ENCODE measurements at places on chromosomes 7 and 10.

- DNase-seq = no peak
Observed at GRCh38 chr10:125187238-125188194, 27.2 kb upstream of the CTBP2 start.

DNA sequence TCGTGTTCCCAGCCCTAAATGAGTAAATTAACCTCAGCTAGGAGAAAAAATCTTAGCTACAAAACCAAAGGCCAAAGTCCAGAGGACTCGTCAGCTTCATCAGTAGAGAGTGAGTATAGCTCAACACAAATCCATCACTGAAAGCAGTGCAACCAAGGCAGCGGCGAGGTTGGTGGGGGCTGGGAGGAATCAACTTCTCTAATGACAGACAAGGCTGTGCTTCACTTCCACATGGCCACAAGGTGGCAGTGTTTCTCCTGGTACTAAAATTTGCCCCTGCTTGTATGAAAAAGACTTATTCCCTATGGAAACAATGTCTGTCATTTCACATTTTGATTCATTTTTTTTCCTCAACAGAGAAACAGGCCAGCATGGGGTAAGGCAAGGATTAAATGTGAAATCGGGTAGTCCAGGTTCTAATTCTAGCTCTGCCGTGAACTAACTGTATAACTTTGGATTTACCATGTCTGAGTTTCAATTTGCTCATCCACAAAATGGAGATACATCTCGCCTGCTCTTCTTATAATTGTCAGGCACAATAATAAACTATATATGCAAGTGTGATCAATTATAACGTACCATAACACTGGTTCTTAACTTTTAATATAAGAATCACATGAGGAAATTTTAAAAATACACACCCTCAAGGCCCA is 39.3 kb downstream of the FAS start:
- DNase-seq = peak; percentile 36

DNA sequence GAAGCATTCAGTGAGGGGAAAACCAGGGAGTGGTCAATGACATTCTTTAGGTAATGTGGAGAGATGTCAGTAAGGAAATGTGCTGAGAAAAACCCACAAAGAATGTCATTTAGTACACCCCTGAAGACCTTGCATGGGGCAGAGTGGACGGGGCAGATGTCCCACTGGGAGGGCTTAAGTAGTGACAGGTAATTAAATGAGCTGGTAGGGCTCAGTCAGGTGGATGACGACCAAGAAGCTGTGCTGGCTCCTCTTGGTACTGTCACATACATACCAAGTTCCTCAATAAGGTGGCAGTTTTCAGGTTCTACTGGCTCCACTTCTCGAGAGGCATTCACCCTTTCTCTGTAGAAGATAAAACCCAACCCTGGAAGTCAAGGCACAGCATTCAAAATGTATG is 1.8 kb downstream of the PON3 start:
- no peak for DNase-seq

GRCh38 chr10:46170789-46171188 is 116.0 kb upstream of the ANTXRL start:
- no peak for DNase-seq

- no peak for DNase-seq
Observed at GRCh38 chr7:64872351-64873154, 30.5 kb upstream of the ZNF273 start.

DNA sequence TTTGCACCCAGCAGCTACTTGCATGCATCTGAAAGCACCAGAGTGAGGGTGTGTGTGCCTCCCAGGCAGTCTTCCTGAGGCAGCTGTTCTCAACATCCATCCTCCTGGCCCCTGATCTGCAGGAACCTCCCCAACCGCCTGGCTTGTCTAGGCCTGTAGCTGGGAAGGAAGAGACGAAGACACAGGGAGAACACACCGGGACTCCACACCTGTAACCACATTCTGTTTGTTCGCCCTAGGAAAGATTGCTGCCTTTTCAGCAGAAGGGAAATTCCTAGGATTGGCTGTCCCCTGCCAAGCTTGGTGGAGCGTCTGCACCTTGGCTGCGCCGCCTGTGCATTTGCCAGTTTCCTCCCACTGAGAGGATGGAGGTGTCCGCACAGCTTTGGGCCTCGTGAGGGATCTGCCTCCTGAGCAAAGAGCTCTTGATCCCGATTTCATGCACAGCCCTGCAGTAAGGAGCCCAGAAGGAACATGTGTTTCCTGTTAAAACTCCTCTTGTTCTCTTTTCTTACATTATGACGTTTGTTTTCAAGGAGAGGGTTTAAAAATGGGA is 154.6 kb downstream of the TPST1 start:
- DNase-seq = no peak

DNA sequence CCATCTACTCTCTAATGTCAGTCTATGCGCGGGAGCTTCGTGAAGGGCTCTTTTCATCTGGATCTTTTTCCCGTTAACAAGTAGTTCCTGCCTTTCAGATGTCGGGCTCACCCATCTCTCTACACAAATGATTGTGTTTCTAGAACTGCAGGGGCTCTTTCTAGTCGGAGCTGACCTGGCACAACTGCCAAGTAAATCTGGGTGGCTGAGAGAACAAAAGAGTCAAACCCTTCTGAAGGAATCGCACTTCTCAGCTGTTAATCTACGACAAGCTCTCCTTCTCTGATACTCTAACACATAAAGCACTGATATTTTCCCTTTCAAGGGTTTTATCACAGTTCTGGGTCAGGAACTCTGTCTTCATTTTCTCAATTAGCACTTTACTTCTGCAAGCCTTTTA is 144.7 kb downstream of the NRP1 start:
- DNase-seq = no peak

- DNase-seq = no peak
Observed at GRCh38 chr7:155204744-155205367, 92.8 kb upstream of the INSIG1 start.

DNA sequence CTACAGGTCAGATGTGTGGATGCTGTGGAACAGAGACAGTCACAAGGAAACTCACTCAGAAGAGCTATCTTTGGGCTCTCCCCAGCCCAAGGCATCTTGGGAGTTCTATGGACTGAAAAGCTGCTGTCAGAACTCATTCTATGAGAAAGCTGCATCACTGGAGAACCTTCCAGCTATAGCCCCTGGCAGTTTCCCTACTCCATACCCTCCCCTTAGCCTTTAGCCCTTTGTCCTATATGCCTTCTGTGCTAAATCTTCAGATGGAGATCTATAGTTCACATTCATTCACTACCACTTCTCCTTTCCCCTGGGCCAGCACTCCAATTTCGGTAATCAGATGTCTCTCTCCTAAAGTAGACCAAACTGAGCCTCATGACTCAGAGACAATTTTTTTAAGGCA is 6.9 kb downstream of the WNT8B start:
- no peak for DNase-seq

DNA sequence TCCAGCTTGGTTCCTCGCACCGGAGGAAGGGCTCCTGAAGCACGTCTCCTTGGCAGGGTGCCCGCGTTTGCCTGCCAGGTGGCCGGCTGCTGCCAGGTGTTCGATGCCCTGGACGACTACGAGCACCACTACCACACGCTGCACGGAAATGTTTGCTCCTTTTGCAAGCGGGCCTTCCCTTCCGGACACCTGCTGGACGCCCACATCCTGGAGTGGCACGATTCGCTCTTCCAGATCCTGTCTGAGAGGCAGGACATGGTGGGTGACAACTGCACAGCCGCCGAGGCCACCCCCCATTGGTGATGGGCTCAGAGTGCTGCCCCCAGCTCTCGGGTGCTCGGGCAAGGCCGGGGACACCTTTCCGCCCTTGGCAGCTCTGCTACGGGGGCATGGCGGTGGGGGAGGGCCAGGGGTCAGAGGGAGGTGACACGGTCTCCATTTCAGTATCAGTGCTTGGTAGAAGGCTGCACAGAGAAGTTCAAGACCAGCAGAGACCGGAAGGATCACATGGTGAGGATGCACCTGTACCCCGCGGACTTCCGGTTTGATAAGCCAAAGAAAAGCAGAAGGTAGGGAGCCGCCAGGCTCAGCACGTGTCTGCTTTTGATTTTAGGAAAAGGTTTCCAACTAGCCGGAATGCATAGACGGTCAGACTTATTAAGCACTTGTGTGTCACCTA is 1.1 kb downstream of the ZNF511 start:
- DNase-seq = no peak

DNA sequence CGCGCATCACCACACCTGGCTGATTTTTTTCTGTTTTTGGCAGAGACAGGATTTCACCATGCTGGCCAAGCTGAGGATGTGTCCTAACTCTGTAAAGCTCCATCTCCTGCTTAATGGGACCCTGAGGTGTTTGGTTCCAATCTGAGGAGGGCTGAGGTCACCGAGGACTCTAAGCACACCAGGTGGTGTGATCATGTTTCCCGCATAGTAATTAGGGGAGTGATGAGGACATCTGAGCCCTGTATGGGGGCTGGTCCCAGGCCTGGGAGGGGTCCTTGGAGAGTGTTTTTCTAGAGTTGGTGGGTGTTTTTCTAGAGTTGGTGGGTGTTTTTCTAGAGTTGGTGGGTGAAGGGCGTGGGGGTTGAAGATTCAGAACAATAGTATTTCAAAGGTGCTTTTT is 3.0 kb upstream of the ABHD11 start:
- DNase-seq = no peak

DNA sequence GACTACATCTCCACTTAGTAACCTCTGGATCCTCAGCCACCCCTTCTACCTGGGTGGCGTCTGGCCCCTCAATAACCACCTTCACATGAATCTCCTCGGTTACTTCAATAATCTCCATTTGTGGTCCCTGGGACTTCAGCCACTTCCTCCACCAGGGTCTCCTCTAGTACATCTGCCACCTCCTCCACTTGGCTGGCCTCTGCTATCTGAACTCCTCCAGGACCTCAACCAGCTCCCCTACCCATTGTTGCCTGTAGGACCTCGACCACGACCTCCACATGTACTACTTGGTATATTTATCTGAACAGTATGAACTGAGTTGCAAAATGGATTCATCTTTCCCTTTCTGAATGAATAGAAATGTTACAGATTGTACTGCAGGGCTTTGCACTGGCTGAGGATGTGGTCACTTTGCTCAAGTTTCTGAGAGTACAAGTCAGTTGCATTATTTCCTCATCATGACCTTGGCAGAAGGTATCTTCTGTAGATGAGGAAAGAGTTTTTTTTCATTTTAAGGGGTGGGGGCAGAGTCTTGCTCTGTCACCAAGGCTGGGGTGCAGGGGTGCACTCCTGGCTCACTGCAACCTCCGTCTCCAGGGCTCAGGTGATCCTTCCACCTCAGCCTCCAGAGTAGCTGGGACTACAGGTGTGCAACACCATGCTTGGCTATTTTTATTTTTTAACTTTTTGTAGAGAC is 36.0 kb downstream of the MAT1A start:
- DNase-seq = no peak

- DNase-seq = no peak
Observed at GRCh38 chr7:152341039-152341913, 94.5 kb downstream of the KMT2C start.

DNA sequence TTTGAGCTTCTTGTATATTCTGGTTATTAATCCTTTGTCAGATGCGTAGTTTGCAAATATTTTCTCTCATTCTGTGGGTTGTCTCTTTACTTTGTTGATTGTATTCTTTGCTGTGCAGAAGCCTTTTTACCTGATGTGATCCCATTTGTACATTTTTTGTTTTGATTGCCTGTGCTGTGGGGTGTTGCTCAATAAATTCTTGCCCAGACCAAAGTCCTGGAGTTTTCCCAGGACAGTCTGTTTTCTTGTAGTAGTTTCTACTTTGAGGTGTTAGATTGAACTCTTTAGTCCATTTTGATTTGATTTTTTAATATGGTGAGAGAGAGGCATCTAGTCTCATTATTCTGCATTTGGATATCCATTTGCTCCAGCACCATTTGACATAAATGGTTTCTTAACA is 588.7 kb upstream of the MBL2 start:
- no peak for DNase-seq

- no peak for DNase-seq
Observed at GRCh38 chr10:132884041-132884440, 58.3 kb downstream of the CFAP46 start.

GRCh38 chr7:93902777-93903423 is 3.5 kb upstream of the GNGT1 start:
- no peak for DNase-seq

DNA sequence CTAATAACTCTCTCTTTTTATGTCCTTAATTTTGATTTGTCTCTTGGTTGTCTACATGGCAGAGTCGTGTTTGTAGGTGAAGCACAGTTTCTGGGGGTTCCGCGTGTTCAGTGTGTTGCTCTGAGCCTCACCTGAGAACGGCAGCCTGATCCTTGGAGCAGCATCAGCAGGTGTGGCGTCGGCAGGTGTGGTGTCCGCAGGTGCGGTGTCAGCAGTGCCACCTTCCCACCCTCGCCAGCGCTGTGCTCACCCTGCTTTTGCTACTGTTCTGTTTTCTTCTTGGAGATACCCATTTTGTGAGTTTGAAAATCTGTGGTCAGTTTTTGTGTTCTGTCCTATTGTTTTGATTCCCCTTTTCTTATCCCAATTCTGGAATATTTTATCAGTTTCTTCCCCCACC is 406.6 kb downstream of the GLRX3 start:
- no peak for DNase-seq

DNA sequence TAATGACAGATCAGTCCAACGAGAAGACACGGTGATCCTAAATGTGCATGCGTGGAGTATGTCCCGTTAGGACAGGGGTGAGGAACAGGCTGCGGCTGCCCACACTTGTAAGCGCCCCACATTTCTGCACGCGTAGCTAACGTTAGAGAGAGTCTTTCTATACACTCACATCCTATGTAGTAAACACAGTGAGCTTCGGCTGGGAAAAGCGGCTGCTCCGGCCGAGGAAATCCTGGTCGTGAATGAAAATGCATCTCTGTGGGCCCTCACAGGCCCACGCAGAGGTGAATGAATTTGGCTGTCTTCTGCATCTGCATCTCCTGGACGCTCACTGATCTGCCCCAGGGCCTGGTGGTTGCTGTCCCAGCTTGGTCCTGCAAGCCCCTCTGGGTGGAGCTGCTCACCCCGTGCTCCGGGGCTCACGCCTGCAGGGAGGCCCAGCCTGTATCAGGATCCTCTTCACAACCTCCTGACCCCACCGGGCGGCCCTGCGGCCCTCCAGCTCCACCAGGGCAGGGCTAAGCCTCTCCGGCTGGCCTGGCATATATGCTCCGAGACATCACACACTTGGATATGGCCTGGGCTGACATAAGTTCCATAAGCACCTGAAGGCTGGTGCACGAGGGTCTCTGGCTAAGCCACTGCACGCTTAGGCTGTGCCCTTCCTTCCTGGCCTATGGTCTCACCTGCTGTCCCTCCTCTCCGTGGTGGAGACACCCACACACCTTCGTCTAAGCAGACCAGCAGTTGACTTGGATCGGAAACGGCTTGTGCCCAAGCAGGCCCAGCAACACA is 117.9 kb upstream of the DIP2C start:
- DNase-seq = no peak

DNA sequence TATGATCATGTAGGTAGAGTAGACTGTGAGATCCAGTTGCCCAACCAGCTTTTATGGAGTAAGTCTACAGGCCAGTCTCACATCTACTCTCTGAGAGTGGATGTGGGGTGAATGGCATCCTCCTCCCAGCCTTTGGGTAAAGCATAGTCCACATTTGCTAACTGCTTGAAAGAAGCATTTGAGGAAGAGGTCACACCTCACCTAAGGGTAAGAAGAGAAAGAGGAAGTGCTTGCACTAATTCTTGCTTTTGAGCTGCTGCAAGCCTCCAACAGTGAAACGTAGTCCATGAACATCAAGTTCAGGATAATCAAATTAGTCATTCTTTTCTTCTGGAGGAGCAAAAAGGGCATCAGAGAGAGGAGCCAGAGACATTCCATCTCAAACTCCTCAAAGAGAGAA is 93.9 kb upstream of the AGR3 start:
- no peak for DNase-seq

GRCh38 chr10:74114041-74114448 is 36.6 kb downstream of the AP3M1 start:
- DNase-seq = no peak

Data from activated effector memory CD4-positive, alpha-beta T cell treated with Interleukin-2 at 50 U/mL for 16 hours (primary cell).